HuH-7.5 (cell line): ENCODE measurements at places on chromosomes 16 and 17.

- DNase-seq = no peak
These were observed 10.5 kb downstream of the CNEP1R1 start for GRCh38 chr16:50035468-50035992.

- DNase-seq = no peak
These were observed 67.8 kb downstream of the BMERB1 start for GRCh38 chr16:15502041-15502725.

DNA sequence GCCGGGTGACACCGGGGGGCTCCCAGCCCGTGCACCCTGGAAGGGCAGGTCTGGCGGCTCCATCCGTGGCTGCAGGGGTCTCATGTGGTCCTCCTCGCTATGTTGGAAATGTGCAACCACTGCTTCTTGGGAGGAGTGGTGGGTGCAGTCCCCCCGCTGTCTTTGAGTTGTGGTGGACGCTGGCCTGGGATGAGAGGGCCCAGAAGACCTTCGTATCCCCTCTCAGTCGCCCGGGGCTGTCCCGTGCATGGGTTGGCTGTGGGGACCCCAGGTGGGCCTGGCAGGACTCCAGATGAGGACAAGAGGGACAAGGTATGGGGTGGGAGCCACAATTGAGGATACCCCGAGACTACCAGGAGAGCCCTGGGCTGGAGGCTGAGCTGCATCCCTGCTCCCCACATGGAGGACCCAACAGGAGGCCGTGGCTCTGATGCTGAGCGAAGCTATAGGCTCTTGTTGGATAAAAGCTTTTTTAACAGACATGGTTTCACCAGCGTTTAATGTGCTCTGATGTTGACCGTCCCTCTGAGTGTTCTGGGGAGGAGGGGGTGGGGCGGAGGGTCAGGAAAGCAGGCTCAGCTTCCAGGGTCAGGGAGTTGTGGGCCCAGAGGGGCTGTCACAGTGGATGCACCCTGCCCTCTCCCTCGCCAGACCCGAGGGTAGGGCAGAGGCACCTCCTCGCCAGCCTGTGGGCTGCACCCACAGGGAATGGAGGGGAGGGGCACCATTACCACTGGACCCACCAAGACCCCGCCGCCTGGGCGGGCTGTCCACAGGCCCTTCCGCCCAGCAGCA lies 5.4 kb downstream of the SPATA2L start:
- peak; percentile 54 for DNase-seq

DNA sequence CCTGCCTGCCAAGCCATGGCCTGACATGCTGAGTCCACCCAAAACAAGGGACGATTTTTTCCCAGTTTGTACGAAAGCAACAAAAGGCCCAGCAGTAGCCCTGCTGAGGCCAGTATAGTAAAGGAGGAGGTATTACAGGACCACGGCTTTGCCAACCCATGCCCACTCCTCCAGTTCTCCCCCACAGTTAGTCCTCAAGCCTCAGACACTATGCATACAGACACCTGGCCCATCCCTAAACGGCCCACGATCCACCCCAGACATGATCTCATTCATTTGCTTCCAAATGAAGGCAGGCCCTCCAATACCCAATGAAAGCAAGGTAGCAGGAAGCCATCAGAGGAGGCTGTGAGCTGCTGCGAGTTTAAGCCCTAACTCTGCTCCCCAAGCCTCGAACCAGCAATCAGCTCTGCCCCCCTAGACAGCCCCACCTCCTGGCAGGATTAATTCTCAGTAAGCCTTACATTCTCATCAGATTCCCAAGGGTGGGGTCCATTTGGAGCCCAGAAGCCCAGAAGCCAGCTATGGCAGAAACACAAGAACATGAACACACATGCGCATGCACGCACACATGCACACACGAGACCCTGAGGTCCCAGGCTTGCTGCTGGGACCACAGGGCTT lies 4.9 kb downstream of the HDAC5 start:
- DNase-seq = no peak

DNA sequence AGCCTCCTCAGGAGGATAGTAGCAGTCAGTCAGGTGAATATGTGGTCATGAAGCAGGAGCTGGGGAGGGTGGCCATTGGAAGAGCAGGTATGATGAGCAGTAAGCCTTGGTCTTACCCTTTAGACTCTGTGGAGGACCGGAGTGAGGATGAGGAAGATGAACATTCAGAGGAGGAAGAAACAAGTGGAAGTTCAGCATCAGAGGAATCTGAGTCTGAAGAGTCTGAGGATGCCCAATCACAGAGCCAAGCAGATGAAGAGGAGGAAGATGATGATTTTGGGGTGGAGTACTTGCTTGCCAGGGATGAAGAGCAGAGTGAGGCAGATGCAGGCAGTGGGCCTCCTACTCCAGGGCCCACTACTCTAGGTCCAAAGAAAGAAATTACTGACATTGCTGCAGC lies 12.7 kb downstream of the SRCAP start:
- DNase-seq = no peak

- DNase-seq = no peak
These were observed 85.4 kb upstream of the MED13 start for GRCh38 chr17:62150471-62150870.

DNA sequence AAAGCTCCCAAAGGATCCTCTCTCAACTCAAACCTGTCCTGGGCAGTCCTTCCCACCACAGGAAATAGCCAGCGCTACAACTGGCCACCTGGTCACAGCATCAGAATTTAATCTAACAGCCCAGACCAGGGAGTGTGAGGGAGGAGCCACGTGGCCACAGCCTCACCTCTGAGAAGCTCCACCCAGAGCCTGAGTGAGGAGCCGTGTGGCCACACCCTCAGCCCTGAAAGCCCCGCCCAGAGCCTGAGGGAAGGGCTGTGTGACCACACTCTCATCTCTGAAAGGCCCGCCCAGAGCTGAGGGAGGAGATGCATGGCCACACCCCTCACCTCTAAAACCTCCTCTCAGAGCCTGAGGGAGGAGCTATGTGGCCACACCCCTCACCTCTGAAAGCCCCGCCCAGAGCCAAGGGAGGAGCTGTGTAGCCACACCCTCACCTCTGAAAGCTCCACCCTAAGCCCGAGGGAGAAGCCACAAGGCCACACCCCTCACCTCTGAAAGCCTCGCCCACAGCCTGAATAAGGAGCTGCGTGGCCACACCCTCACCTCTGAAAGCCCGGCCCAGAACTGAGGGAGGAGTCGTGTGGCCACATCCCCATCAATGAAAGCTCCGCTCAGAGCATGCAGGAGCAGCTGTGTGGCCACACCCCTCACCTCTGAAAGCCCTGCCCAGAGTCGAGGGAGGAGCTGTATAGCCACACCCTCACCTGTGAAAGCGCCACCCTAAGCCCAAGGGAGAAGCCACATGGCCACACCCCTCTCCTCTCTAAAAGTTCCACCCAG lies 28.6 kb downstream of the SLC38A8 start:
- peak; percentile 52 for DNase-seq

DNA sequence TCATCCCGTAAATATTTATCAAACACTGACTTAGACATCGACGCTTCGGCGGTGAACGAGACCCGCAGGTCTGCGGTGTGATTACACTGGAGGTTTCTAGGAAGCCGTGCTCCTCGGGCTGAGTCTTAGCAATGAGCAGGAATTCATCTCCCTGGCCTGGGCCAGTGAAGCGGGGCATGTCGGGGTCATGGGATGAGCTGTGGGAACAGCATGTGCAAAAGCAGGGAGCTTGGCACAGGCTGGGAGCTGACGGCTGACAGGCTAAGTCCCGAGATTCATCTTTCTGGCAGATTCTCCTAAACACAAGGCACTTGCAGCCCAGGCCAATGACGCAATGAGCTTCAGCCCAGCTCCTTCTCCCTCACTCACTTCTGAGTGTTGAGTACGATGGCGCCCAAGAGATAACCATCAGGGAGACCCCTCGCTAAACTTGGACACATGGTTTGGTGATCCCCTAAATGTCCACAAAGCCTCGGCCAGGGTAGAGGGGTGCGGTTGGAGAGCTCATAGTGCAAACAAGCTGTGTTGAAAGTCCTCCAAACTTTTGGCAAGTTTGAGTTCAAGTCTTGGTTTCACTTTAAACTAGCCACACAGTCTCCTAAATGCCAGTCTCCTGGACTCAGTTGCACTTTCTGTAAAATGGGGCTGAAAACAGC lies 12.8 kb downstream of the CRISPLD2 start:
- DNase-seq = no peak

DNA sequence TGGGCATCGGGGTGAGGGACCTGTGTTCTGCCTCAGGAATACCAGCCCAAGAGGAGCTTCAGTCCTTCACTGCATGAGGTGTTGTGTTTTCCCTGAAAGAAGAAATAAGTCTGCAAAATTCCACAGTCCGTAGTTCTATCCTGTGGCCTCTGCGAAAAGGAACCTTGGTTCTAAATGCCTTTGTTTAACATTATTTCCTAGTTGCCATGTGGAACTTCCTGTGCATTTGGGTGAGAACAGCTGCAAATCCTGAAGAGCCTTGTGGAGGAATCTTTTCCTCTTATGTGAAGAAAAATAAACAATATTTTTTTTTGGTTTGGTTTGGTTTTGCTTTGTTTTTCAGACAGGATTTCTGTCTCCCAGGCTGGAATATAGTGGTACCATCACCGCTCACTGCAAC lies 9.8 kb downstream of the PSKH1 start:
- DNase-seq = no peak

DNA sequence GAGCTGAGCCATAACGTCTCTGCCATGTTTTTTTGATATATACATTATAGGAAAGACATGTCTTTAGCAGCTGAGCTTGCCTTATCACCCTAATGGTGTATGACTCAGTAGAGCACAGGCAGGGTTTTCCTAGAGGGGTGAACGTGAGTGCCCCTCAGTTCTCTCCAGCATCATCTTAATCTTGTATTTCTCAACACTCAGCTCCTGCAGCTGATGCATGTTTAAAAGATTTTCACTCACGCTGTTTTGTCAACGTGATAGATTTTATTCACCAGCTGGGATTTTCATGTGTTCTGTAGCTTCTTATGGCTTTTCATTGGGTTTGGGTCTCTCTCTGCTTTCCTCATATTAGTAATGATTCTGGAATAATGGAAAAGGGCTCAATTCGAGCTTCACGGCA lies 186.0 kb upstream of the PMFBP1 start:
- DNase-seq = no peak

DNA sequence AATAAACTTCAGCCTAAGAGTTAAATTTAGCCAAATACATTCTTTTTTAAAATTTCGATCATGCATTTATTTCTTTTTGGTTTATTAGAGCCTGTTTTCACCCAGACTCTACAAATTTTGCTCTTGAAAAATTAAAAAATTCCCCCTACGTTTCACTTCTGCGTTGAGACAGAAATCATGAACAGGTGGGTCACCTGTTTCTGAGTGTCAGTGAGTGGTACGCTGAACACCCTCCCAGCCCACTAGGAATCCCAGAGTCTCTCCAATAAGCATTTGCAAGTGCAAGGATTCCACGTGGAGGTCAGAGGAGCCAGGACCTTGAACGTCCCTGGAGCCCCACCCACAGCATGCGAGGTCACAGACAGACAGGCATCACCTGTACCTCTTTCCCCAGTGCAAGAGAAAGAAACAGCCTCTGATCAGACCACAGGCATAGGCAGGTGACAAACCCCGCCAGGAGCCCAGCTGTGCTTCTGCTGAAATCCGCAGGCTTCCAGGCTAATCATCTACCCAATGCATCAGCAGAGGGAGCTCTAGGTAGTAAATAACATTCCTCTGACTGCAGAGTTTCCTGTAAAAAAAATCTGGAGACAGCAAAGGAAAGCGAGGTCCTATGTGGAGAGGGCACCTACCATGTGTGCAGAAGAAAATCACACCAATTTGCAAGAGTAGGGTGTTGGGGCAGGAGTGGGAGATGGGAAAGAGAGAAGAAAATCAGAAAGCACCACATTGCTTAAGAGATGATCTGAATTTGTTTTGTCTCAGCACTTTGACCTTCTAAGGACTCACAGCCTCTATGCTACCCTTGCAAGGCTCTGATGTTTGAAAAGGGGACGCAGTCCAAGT lies 5.9 kb upstream of the XYLT1 start:
- DNase-seq = peak; percentile 38

DNA sequence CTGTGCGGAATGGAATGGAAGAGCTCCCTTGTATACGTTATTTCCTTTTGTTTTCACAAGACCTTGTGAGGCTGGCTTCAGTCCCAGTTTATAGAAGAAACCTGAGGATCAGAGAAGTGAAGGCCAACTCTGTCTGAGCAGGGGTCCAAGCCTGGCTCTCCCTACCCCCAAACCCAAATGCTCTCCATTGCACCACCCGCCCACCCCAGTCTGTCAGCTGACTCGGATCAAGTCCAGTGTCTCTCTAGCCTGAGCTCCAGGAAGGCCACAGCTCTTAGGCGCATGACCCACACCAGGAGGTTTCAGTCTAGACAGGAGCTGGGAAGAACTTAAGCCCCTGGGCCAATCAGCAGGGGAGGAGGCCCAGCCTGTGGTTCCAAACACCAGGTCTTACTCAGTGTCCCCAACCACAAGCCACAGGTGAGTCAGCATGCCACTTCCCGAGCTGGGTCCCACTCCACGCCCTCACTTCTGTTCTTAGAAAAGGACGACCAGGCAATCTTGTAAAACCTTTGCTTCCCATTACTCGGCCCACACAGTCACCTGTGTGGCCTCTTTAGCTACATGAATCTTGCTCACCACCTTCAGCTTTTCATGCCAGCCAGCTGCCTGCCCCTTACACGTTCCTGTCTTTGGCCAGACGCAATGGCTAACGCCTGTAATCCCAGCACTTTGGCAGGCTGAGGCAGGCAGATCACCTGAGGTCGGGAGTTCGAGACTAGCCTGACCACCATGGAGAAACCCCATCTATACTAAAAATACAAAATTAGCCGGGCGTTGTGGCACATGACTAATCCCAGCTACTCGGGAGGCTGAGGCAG lies 27.8 kb downstream of the TK2 start:
- no peak for DNase-seq

DNA sequence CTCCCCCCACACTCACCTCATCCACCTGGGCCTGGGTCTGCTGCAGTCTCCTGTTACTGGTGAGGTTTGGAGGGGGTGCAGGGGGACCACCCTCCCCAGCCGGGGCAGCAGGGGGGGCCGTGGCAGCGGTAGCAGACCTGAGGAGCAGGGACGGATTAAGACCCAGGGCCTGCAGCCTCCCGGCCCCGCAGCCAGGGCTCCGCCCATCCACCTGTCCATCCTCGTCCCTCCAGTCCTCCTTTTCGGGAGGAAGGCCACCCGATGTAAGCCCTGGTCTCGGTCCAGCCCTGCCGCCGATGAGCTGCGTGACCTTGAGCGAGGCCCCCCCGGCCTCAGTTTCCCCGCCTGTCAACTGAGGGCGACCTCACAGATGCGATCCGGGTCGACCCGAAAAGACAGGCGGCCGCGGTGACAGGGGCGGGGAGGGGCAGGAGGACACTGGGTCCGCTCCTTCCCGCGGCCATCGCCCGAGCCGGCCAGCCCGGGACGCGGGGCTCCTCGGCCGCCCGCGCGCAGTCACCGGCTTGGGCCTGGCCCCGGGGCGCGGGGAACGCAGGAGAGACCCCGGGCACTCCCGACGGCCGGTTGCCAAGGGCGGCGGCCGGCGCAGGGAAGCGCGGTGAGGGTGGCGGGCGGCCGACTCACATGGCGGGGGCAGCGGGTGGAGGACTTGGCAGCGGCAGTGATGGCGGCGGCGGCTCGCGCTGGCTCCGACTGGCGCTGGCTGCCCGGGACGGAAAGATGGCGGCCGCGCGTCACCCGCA lies at the start of gene VAMP2:
VAMP2 (minus strand) TSS at position 716 of the 764 bp plus-strand sequence; CDS start at position 647, 69 bp downstream.
- DNase-seq = no peak

DNA sequence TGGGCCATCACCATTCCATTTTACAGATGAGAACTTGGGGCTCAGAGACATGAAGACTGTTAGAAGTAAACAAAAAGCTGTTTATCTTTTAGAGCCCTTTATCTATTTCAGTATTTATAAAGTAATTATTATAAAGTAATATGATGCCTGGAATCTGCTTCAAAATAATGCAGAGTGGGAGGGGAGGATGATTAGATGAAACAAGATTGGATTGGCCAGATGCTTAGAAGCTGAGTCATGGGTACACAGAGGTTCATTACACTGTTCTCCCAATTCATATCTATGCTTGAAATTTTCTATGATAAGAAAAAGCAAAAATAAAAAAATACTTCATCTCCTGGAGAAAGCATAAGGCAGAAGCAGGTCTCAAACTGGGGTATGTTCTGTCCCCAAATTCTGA lies 29.4 kb downstream of the TOM1L2 start:
- no peak for DNase-seq
